ENCODE measurements at places on chromosomes 2 and 18.

DNA sequence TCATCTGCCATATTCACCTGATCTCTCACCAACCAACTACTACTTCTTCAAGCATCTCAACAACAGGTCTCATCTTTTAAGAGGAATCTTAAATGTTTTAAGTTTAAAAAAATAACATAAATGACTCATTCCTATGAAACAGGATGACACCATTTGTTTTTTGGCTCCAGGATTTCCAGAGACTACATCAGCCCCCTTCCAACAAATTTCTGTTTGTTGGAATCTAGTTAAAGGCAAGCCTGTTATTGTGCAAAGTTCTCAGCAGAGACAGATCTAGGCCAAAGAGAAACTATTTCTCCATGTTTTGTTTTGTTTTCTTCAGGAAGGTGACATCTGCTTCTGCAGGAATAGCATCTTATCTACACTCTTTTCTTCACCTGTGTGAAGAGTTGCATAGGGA is 204.8 kb upstream of the SH3BP4 start:
- DNase-seq = no peak

GRCh38 chr2:64330281-64331113 is 123.5 kb upstream of the LGALSL start:
- DNase-seq = peak; percentile 61

DNA sequence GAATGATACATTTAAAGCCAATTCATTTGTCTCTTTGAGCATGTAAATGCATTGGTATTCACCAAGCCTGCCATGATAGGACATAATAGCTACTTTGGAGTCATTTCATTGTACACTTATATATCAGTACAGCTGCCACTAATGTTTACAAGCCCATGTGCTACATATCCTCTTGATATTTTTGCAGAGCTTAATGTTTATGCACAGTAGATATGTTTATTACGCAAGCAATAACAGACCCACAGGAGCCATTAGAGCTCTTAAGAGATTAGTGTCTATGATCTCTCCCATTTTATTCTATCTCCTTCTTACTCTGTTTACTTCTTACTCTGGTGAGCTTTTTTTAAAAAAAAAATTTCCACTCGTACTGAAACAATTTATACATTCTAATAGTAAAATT is 1132.1 kb upstream of the ZEB2 start:
- no peak for DNase-seq

DNA sequence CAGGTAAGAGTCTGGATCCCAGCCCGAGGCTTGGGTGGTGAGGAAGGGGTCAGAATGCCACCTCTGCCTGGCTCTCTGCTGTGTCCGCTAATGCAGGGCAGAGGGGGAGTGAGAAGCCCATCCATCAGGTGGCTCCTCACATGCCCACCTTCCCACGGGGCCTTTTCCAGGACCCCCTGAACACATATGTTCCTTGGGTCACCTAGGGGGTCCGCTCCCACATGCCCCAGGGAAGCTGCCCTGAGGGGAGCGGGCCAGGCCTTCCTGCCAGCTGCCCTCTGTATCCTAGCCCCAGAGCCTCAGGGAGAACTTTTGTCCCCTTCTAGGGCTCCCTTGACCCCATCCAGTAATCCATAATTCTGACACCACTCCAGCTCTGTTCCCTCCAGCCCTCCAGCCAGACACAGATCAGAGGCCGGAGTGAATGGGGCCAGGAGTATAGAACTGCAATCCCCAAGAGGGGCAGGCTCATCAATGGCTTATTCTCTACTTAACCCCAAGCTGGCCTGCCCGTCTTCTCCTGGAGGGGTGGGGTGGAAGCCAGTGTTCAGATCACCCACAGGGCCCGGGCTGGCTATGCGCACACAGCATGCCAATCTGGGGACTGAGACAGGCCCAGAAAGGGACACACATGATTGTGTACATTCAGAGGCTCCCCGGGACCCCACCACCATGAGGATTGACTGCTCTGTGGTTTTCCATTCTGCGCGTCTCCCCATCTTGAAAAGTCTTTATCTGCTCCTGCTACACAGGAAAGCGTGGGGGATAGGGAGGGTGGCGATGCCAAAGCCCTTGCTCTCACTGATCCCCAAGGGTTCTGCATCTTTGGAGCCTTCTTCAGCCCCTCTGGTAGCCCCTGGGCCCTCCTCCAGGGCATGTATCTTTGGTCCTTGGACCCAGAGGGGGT is 1.1 kb downstream of the EMILIN1 start:
- no peak for DNase-seq

GRCh38 chr2:217618744-217619143 is 384.1 kb downstream of the TNS1 start:
- no peak for DNase-seq

- DNase-seq = no peak
Observed at GRCh38 chr2:48912110-48912509, 156.6 kb upstream of the LHCGR start.

- DNase-seq = no peak
Observed at GRCh38 chr2:68344031-68344430, 21.1 kb upstream of the PLEK start.

DNA sequence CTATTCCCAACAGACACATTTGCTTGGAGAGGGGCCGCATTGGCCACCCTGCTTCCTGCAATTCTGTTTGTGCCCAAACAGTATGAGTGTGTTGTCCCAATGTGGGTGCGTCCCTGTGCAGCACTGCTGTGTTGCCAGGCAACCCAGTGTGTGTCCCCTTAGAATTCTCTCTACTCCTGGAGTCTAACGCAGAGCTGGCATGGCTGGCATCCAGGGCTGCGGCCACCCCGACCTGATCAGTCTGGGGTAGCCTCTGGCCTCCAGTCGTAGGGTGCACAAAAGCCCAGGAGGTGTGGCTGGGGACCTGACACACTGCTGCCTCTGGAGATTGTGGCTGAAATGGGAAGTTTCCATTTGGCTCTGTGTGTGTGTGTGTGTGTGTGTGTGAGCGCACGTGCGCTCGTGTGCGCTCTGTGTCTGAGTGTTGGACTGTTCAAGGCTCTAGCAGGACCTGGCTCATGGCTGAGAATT is 48.0 kb downstream of the TEX44 start:
- DNase-seq = no peak

DNA sequence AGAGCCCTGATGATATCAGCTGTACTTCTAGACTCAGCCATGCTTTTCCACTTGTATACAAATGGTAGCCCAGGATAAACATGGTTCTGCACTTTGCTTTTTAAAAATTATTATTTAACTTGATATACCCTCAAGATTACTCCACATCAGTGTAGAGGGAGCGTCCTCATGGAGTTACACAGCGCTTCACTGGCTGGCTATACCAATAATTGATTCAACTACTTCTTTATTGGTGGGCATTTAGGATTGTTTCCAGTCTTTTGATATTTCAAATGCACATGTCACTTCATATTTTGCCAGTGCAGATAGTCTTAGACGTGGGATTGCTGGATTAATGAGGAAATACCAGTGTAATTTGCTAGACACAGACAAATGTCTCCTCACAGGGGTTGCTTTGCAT is 10.8 kb upstream of the NEDD4L start:
- DNase-seq = no peak

GRCh38 chr2:88596141-88596830 is 31.0 kb downstream of the EIF2AK3 start:
- DNase-seq = no peak
